ENCODE measurements at places on chromosomes 2 and 18. TPM values are rescaled to one million over a fixed set of nuclear protein-coding genes. Genes with fewer than 3 reads are reported as not detected.
A peak's percentile ranks its signal among the peaks of the same experiment; 100 is the strongest.

DNA sequence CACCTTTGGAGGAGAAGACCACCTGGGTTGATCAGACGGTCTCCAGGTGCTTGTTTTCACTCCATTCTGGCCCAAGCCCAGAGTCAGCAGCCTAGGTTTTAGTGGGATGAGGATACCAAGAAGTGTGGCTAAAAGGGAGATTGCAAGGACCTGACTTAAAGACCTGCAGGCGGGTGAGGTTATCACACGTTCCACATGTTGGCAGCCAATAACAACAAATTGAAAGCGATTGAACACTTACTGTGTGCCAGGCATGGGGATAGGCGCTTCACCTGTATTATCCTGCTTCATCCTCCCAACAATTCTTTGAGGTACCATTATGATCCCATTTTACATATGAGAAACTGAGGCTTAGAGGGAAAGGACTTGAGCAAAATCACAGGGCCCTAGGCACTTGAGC is 5.0 kb downstream of the ARL4C start:
- no peak for DNase-seq

DNA sequence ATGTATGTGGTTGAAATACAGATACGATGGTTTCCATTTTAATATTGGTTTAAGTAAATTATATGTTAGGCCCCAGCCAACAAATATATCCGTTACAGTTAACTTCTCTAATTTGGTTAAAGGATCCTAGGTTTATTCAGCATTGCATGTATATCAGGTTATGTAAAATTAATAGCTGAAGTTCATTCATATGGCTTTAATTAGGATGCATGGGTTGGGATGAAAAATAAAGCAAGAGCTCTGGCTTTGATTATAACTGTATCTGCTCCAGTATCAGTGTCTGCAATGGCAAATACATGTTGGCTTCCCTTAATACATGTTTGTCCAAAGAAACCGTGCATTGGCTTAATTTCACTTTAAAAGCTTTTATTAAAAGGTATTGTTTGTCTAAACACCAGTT is 435.7 kb upstream of the SETBP1 start:
- no peak for DNase-seq

DNA sequence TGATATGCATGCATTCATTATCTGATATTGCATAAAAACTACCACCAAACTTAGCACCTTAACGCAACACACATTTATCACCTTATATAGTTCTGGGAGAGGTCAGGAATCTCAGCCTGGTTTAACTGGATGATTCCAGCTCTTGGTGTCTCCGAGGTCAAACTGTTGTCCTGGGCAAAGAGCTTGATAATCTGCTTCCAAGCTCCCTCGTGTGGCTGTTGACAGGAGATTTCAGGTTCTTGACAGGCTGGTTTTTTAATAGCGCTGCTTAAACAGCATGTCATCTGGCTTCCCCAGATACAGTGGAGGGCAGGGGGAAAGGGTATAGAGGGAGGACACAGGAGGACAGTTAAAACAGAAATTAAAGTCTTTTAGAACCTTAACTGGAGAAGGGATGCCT is 785.0 kb downstream of the CNTNAP5 start:
- no peak for DNase-seq

DNA sequence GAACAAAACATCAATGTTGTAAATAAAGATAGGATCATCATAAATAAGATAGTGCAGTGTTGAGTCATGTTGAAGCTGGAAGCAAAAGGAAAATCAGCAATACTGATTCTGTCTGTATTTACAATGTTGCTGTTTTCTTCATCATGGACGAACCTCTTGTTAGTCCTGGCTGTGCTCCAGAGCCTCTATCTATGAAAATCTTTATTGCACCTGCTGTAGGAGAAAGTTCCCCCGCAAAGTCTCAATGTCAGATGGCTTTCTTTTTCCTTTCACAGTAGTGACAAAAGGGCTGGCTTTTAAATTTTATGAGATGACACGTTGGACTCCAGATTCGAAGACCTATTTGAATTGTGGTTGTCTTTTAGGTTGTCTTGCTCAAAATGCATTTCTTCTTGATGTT is 98.5 kb upstream of the LRRTM1 start:
- no peak for DNase-seq

GRCh38 chr2:174663550-174663949 is 65.9 kb upstream of the WIPF1 start:
- DNase-seq = no peak

DNA sequence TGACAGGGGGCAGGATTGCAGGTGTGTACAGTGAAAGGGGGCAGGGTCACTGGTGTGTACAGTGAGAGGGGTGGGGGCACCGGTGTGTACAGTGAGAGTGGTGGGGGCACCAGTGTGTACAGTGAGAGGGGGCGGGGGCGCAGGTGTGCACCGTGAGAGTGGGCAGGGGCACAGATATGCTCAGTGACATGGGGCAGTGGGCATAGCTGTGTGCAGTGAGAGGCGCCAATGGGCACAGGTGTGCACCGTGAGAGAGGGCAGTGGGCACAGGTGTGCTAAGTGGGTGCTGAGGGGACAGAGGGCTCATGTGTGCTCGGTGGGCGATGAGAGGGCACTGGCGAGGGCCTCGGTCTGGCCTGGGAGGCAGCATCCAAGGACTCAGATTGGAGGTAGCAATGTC is 63.0 kb downstream of the GREB1 start:
- no peak for DNase-seq

DNA sequence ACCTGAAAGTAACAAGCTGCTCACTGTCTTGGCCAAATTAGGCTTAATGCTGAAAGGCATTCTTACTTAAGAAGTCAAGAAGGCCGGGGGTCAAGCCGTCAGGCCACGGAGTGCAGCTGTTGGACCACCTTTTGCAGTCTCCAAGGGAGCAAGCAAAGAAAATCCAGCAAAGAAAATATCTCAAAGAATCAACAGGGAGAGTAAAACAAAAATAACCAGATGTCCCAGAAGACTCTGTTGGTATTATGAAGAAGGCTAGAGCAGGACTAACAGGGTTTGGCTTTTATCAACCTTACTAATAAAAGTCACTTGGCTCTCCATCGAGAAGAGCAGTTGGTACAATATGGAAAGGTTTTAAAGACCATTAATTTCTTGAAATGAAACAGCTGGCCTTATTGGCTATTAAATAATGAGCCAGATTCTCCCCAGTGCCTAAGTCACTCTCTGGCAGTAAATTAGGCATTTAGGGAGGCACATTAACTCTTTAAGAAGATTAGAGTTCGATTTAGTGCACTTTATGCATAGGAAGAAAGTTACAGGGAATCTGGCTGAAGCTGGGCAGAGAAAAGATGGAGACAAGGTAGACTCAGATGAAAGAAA is 110.8 kb upstream of the NRP2 start:
- no peak for DNase-seq

DNA sequence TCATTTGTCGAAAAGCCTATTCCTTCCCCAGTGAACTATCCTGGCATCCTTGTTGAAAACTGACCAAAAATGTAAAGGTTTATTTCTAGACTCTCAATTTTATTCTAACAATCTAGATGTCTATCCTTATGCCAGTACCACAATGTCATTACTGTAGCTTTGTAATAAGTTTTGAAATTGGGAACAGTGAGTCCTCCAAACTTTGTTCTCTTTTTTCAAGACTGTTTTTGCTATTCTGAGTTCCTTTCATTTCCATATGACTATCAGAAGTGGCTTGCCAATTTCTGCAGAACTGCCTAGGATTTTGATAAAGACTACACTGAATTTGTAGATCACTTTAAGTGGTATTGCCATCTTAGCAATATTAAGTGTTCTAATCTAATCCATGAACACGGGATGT is 9.7 kb downstream of the STARD7 start:
- no peak for DNase-seq

DNA sequence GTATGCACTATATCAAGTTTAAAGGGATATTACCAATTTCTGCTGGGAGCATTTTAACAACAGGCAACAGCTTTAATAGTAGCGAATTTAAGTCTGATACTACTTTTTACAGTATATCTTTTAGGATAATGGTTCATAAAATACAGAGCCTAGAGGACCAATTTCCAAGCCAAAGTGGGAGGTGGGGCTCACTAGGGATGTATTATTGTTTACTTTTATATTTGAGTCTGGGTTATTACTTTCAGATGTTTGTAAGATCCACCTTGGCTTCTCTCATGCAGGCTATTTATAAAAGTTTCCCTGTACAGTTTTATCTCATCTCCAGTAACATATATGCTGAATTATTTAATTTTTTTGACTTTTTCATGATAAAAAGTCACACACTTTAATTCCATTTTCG is 242.0 kb downstream of the CMPK2 start:
- DNase-seq = no peak

GRCh38 chr2:49770919-49771318 is 616.6 kb upstream of the FSHR start:
- DNase-seq = no peak

- no peak for DNase-seq
Measured at GRCh38 chr2:181570833-181571661, 85.9 kb downstream of the CERKL start.

GRCh38 chr2:64766841-64767669 is 113.3 kb upstream of the SERTAD2 start:
- no peak for DNase-seq

DNA sequence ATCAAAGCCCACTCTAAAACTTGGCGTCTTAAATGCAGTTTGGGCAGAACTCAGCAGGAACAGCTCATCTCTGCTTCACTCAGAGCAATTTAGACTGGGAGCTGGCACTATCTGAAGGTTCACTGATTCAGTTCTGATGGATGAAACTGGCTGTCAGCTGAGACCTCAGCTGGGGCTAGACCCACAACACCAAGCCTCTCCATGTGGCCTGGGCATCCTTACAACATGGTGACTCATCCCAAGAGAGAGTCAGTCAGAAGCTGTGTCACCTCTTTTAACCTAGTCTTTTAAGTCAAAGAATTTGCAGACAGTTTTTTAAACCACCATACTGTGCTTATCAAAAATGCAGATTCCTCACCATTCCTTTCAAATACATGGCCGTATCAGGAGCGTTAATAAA is 62.6 kb upstream of the ZNF397 start:
- DNase-seq = peak; percentile 25

- DNase-seq = no peak
Measured at GRCh38 chr2:208619993-208620392, 213.4 kb downstream of the PTH2R start.

DNA sequence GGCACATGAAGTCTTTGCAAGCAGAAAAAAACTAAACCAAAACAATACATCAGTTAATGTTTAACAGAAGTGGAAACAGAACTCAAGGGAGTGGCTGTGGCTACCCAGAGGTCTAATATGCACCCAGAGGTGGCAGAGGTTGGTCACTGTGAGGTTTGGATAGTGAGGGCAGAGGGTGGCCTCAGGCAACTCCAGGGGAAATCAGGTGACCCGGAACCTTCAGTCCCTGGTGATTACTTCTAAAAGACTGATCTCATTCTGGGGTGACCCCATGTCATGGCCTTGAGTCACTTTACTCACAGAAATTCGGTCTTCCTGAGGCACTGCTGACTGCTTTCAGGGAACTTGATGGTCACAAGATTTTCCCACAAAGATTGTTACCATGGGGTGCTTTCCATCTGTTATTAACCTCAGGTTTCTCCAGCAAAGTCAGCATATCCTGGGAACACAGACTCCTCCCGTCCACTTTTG is 99.4 kb downstream of the TMEM17 start:
- no peak for DNase-seq

- no peak for DNase-seq
Measured at GRCh38 chr2:201343559-201343958, 13.6 kb downstream of the FLACC1 start.

DNA sequence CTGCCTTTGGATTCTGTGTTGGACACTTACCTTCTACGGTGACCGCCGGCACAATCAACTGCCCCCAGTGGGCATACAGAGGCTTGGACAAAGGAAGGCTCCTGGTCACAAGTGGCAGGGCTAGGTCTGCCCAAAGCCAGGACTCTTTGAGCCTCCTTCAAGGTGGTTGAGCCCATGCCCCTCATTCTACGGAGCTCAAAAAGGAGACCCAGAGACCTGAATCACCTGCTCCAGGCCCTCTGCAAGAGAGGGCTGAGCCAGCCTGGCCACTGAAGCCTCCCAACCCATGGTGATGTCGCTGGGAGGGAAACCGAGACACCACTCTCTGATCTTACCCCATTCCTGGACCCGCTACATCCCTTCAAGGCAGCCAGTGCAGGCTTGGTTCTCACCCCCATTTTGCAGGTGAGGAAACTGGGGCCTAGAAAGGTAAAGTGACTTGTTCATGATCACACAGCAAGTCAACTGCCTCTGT is 87.9 kb downstream of the INHBB start:
- DNase-seq = no peak

- DNase-seq = no peak
Measured at GRCh38 chr2:240642806-240643092, 17.5 kb downstream of the GPR35 start.

- DNase-seq = no peak
Measured at GRCh38 chr2:70069049-70069448, 18.2 kb upstream of the PCBP1 start.

- peak; percentile 69 for DNase-seq
Measured at GRCh38 chr2:33475224-33476130, 972 bp upstream of the RASGRP3 start.

DNA sequence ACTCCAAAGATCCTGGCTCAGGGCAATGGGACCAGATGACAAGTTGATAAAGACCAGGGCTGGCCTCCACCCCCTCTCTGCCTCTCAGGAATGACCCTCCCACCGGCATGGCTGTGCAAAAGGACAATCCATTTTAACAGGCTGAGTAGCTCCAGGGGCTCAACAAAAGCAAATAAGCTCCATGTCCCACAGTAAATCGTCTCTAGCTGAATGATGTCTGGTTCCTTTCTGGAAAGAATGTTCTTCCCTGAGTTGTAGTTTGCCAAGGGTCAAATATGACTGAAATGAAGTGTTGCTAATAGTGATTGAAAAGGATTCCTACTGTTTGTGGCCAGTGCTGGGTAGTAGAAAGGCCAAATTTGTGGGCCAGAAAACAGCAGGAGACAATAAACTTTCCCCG is 434.4 kb upstream of the ETAA1 start:
- DNase-seq = no peak

DNA sequence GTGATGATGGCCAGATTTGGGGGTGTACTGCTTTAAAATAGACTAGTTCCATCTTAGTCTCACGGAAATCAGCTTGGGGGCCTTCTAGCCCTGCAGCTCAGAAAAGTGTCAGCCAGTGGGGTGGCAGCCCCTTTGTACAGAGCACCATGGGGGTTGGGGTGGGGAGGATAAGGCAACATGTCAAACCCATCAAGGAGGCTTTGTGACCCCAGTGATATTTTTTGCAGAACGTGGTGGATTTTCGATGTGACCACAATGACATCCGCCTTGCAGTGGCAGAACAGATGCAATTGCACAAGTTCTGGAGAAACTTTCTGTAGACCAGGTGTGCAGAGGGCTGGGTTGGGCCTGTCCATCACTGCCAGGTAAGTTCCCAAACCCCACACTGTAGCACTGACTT is 3.0 kb upstream of the CD8A start:
- no peak for DNase-seq

GRCh38 chr2:110650346-110650745 is 27.5 kb downstream of the BUB1 start:
- DNase-seq = no peak

GRCh38 chr2:85418132-85419008 is at the start of gene SH2D6:
Gene SH2D6 (plus strand): TSS chr2:85418714. CDS start chr2:85429466, 10,752 bp downstream.
- peak; percentile 92 for DNase-seq

- DNase-seq = no peak
Measured at GRCh38 chr2:12335131-12335530, 381.6 kb upstream of the TRIB2 start.

Gene EPG5
- 5.8 TPM for polyA plus RNA-seq

Gene GPR17
- 0.35 TPM for polyA plus RNA-seq

Gene PPP1R1C
- 0.18 TPM for polyA plus RNA-seq

Gene IL36G
- polyA plus RNA-seq = not detected

Gene BOLL
- polyA plus RNA-seq = 1.5 TPM

Gene SERPINB3
- polyA plus RNA-seq = 0.03 TPM

Gene DSG4
- not detected for polyA plus RNA-seq

Gene REG3A
- not detected for polyA plus RNA-seq

Gene SRD5A2
- 0.08 TPM for polyA plus RNA-seq

Gene KCNG2
- polyA plus RNA-seq = not detected

Gene NOL4
- 0.06 TPM for polyA plus RNA-seq

Gene NTSR2
- polyA plus RNA-seq = 0.35 TPM
